ENCODE measurements at places on chromosomes 7 and 10. TPM values are rescaled to one million over a fixed set of nuclear protein-coding genes. Genes with fewer than 3 reads are reported as not detected.

The LDB3 gene
- not detected for total RNA-seq

The STMP1 gene
- total RNA-seq, result 26.4 TPM

The NRCAM gene
- total RNA-seq, result 0.21 TPM

The LIPM gene
- not detected for total RNA-seq

The CALCR gene
- total RNA-seq, result not detected

The PLCE1 gene
- 0.02 TPM for total RNA-seq

The COL26A1 gene
- not detected for total RNA-seq

The IQCE gene
- total RNA-seq, result 11.2 TPM

Measured in activated CD8-positive, alpha-beta memory T cell treated with anti-CD3 and anti-CD28 coated beads for 36 hours (primary cell).